ENCODE measurements at places on chromosomes 6 and 20. TPM values are rescaled to one million over a fixed set of nuclear protein-coding genes. Genes with fewer than 3 reads are reported as not detected.

DYNLT2 gene
- 2.3 TPM for polyA plus RNA-seq

DNA sequence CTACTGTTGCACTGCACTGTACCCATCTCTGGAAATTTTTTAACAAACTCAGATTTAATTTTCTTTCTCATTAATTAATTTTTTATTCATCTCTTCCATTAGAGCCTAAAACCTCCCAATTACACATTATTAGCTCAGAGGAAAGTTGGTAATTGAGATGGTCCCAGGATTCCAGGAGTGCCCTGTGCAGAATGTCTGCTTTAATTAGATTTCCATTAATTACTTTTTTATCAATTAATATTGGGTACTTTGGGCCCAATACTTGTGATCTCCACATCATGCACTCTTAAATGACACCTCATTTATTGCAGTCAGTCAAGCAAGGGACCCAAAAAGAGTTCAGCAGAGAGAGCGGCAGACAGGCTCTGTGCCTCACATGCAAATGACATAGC, 232.0 kb downstream of the PTPRT start:
- H3K4me3 ChIP-seq, result no peak overlapping the region
- no peaks in the 10 kb centered on the region for H3K27me3 ChIP-seq
- no peak for DNase-seq
- no peak overlapping the region for H3K27ac ChIP-seq

- H3K27ac ChIP-seq, result no peak overlapping the region
- H3K4me1 ChIP-seq, result no peaks in the 10 kb centered on the region
- H3K4me3 ChIP-seq, result no peak overlapping the region
Observed at GRCh38 chr6:157881342-157881741, 58.3 kb downstream of the SNX9 start.

GSTA4 gene
- 19.7 TPM for polyA plus RNA-seq

WFDC10B gene
- not detected for polyA plus RNA-seq

DNA sequence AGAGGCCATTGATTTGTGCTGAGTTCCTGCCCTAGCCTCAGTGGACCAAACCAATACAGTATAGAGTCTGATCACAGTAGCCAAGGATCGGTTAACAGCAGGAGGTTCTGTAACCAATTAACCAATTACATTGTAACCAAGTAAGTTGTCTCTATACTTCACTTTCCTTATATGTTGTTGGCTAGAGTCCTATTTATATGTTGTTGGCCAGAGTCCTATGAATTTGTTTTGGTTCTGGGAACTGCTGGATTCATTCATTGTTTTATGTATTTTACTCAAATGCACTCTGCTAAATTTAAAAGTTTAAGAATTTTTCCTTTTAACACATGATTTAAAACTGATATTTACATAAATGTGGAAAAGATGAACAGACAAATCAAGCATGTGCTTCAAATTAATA, 597.4 kb upstream of the HS3ST5 start:
- no peak overlapping the region for H3K27ac ChIP-seq
- H3K4me1 ChIP-seq, result no peaks in the 10 kb centered on the region
- H3K27me3 ChIP-seq, result no peaks in the 10 kb centered on the region
- no peak for DNase-seq

DNA sequence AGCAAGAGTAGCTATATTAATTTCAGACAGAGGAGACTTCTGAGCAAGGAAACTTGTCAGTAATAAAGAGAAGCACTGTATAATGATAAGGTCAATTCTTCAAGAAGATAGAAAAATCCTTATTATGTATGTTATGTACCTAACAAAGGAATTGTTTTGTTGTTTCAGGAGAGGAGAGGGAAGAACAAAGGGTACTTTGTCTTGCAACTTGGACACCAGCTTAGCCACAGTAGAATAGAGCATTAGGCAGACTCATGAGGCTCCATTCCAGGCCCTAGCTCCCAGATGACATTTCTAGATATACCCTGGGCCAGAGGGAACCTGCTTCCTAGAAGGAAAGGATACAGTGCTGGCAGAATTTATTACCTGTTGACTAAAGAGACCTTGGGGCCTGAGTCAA, 6.5 kb upstream of the NUS1 start:
- H3K27ac ChIP-seq, result no peak overlapping the region
- no peak for DNase-seq
- no peaks in the 10 kb centered on the region for H3K36me3 ChIP-seq
- no peaks in the 10 kb centered on the region for H3K27me3 ChIP-seq
- H3K4me3 ChIP-seq, result no peak overlapping the region

DNA sequence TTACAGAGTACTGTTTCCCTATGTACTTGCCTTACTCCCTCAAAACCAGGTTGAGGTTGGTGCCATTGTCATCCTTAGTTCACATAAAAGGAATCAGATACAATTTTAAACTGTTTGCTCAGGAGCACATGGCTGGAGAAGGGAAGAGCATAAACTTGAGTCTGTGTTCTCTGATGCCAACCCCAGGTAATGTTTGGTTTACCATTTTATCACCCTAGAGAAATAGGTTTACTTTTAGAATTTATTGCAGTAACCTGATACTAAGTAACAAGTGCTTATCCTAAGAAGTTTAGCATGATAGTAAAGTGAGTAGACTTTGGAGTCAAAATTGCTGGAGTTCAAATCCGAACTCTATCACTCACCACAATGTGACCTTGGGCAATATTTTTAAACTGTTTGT, 86.3 kb downstream of the RFPL4B start:
- no peak for DNase-seq
- no peak overlapping the region for H3K27ac ChIP-seq
- no peaks in the 10 kb centered on the region for H3K27me3 ChIP-seq

- no peaks in the 10 kb centered on the region for H3K27me3 ChIP-seq
- H3K4me3 ChIP-seq, result no peak overlapping the region
- H3K27ac ChIP-seq, result no peak overlapping the region
- no peaks in the 10 kb centered on the region for H3K36me3 ChIP-seq
Observed at GRCh38 chr20:1534526-1534925, 23.0 kb downstream of the SIRPD start.

GSTA3 gene
- polyA plus RNA-seq, result not detected

DNA sequence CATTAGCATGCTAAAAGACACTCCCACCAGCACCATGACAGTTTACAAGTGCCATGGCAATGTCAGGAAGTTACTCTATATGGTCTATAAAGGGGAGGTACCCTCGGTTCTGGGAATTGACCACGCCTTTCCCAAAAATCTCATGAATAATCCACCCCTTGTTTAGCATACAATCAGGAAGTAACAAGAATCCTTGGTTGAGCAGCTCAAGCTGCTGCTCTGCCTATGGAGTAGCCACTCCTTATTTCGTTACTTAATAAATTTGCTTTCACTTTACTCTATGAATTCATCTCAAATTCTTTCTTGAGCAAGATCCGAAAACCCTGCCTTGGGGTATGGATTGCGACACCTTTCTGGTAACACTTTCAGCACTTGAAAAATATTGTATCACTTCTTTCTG, 243.0 kb downstream of the BMP2 start:
- no peak overlapping the region for H3K27ac ChIP-seq
- H3K36me3 ChIP-seq, result no peaks in the 10 kb centered on the region
- H3K4me1 ChIP-seq, result no peaks in the 10 kb centered on the region
- no peak overlapping the region for H3K4me3 ChIP-seq
- no peaks in the 10 kb centered on the region for H3K27me3 ChIP-seq
- no peak for DNase-seq

- peaks cover 19% of the 10 kb centered on the region for H3K4me1 ChIP-seq
- no peaks in the 10 kb centered on the region for H3K36me3 ChIP-seq
- DNase-seq, result no peak
- no peaks in the 10 kb centered on the region for H3K27me3 ChIP-seq
Observed at GRCh38 chr6:43286980-43287716, 10.9 kb upstream of the SLC22A7 start.

DNA sequence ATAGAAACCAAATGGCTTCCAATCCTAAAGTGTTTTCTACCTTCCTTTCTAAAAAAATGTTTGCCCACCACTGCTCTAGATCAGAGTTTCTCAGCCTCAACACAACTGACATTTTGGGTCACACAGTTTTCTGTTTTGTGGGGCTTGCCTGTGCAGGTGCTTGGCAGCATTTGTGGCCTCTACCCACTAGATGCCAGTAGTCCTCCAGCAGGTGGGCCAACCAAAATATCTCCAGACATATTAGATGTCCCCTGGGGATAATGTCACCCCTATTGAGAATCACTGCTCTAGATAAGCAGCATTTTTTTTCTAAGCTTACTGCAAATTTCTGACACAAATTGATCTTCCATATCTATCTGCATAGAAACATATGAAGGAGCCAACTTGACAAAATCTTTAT, 26.3 kb upstream of the EPM2A start:
- no peaks in the 10 kb centered on the region for H3K27me3 ChIP-seq
- H3K4me3 ChIP-seq, result no peak overlapping the region
- no peaks in the 10 kb centered on the region for H3K36me3 ChIP-seq
- no peaks in the 10 kb centered on the region for H3K4me1 ChIP-seq
- no peak for DNase-seq
- no peak overlapping the region for H3K27ac ChIP-seq

DNA sequence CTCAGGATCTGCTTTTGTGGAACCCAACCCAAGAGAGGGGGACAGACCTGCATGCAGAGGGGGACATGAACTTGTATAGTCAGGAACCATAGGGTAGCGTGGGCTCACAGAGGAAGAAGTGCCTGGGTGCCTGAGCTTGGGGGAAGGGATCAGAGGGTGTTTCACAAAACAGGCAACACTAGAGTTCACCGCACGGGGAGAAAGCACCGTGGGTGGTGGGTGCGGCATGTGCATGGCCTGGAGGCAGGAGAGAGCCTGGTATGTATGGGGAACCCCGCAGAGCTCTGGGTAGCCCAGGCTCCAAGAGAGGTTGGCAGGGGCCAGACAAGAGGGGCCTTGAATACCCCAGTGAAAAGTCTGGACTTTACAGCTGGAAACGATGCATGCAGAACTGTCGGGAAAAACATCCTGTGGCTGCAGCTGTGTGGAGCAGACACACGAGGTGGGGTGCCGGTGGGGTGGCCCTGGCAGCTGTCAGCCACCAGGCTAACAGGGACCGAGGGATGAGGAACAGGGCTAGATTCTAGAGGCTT, 6.7 kb upstream of the EMILIN3 start:
- H3K27me3 ChIP-seq, result no peaks in the 10 kb centered on the region
- no peak overlapping the region for H3K4me3 ChIP-seq
- no peak overlapping the region for H3K27ac ChIP-seq
- DNase-seq, result no peak
- H3K4me1 ChIP-seq, result no peaks in the 10 kb centered on the region

DNA sequence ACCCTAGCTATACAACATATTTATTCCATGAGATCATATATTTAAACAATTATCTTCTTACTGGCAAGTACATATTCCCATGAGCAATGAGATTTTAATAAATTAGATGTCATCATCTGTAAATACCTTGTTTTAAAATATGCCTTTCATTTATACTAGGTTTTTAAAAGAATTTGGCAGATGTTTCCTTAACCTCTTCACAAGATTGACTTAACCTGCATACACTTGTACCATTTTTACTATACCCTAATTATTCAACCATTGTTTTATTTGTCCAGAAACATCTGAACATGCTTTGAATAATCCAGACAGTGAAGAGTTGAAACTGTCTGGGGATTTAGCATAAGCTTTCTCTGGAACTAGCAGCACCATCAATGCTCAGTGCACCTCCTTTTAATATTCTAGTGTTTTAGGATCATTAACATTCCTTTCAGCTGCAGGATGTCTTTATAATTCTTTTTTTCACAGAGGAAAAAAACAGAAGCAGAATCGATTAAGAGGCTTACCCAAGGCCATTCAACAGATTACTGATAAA, 188.0 kb upstream of the TENT5A start:
- no peak overlapping the region for H3K4me3 ChIP-seq
- no peaks in the 10 kb centered on the region for H3K27me3 ChIP-seq
- DNase-seq, result no peak
- H3K4me1 ChIP-seq, result no peaks in the 10 kb centered on the region

DNA sequence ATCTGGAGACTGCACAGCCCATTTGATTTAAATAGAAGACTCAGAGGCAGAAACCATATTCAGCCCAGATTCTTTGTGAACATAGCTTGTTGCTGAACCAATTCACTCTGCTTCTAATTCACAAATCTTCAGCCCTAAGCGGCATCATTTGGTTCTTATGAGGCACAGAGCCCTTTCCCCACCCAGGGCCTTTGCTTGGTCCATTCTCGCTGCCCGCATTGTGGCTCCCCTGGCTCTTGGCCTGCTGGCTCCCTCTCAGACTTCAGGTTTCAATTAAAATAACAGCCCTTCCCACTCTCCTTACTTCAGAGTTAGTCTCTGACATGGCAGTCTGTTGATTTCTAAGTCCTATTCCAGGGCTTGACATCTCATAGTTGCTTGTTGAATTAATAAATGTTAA, 9.4 kb upstream of the TMEM14A start:
- no peak for DNase-seq
- no peaks in the 10 kb centered on the region for H3K4me1 ChIP-seq
- no peaks in the 10 kb centered on the region for H3K36me3 ChIP-seq
- H3K27ac ChIP-seq, result no peak overlapping the region

LINC00237 gene
- not detected for polyA plus RNA-seq

CPXM1 gene
- 0.23 TPM for polyA plus RNA-seq

DNA sequence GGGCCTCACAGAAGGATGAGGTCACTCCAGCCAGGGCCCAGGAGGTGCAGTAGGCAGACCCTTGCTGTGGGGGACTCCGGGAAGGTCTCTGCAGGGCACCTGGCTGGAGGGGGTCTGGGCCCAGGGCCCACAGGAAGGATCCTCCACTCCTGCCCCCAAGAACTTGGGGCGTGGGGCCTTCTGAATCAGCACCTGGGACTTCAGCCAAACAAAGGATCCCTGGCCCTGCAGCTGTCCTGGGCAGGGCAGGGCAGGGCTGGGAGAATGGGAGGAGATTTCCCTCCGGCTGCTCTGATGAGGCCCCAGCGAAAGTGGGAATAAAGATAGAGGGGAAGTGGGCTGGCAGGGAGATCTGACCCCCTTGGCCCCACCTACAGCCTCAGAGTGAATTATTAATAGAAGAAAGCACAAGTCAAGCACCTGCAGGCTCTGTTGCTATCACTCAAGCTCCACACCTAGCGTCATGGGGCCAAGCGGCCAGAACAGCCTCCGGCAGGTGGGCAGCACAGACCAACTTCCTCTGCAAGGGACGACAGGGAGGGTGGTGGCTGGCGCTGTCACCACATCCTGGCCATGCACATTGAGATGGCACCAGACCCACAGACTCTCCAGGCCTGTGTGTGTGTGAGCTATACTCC, 61.6 kb upstream of the MRPS10 start:
- no peak overlapping the region for H3K4me3 ChIP-seq
- H3K27me3 ChIP-seq, result no peaks in the 10 kb centered on the region
- peaks cover 6% of the 10 kb centered on the region for H3K4me1 ChIP-seq

CST4 gene
- polyA plus RNA-seq, result not detected

PACRG gene
- 1.1 TPM for polyA plus RNA-seq

GRCh38 chr20:48729538-48729937, 98.3 kb downstream of the PREX1 start:
- H3K36me3 ChIP-seq, result no peaks in the 10 kb centered on the region
- H3K27me3 ChIP-seq, result no peaks in the 10 kb centered on the region
- no peak overlapping the region for H3K27ac ChIP-seq
- DNase-seq, result no peak
- H3K4me1 ChIP-seq, result no peaks in the 10 kb centered on the region

GPRC6A gene
- polyA plus RNA-seq, result not detected

DNA sequence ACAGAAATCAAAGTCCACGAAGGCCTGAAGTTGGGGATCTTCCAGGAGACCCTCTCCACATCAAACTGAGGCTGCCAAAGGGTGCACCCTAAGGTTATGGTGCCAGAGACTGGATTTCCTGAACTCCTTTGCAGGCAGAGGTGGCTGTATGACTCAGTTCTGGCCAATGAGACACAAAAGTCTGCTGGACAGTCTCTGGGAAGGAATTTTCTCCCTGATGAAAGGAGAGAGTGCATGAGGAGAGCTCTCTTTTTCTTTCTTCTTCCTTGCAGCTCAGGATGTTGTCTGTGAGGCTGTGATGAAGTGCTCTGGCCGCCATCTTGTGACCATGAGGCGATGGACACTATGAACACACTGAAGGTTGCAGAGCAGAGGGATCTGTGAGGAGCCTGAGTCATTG, 85.2 kb downstream of the MDGA1 start:
- DNase-seq, result no peak
- H3K4me1 ChIP-seq, result no peaks in the 10 kb centered on the region
- H3K4me3 ChIP-seq, result no peak overlapping the region
